G401 (cell line): ENCODE measurements at places on chromosomes 4 and X.
A peak's percentile ranks its signal among the peaks of the same experiment; 100 is the strongest.

GRCh38 chrX:97547877-97548578, 664.3 kb downstream of the RPA4 start:
- DNase-seq: no peak

- DNase-seq: no peak
These were observed 22.2 kb downstream of the ARHGAP10 start for GRCh38 chr4:147754037-147754445.

DNA sequence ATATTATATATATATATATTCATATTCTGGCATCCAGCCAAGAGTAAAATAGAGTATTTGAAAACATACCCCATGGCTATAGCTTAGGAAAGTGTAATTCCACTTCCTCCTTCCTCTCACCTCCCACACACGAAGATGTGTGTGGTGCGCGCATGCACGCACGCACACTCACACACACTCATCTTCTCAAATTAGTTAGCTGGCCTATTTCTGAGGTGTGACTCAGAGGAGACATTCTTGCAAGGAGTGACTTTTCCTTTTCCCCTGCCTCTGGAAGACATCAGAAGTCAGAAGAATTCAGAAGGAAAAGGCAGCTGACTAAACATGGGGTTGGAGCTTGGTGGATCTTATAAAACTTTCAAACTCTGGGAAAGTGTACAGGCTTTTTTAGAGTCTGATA, 8.8 kb downstream of the ENPEP start:
- no peak for DNase-seq

GRCh38 chrX:154785716-154786115, 19.6 kb downstream of the MPP1 start:
- DNase-seq: no peak

DNA sequence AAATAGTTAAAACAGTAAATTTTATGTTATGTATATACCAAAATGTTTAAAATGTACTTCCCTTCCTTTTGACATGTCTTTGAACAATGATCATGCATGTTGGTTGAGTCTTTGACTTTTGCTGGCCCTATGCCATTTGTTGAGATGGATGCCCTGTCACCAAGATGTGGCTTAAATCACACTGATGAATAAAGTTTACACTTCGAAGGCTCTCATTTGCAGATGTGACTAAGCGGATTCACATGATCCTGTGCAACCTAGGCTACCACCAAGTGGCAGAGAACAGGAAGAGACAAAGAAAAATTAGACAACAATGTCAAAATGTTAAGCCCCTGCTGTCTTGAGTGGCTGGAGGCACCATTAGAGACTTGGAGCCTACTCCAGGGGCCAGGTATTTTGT, 139.9 kb downstream of the RAB28 start:
- no peak for DNase-seq

- DNase-seq: no peak
These were observed 91.4 kb downstream of the CLNK start for GRCh38 chr4:10593130-10593529.

GRCh38 chrX:15299941-15300851, 15.2 kb downstream of the ASB11 start:
- DNase-seq: peak; percentile 19

GRCh38 chr4:186500721-186501304, 54.6 kb downstream of the MTNR1A start:
- no peak for DNase-seq

- DNase-seq: no peak
These were observed 19.0 kb downstream of the SMPX start for GRCh38 chrX:21738950-21739287.

- DNase-seq: no peak
These were observed 44.5 kb upstream of the BTC start for GRCh38 chr4:74838746-74839370.

DNA sequence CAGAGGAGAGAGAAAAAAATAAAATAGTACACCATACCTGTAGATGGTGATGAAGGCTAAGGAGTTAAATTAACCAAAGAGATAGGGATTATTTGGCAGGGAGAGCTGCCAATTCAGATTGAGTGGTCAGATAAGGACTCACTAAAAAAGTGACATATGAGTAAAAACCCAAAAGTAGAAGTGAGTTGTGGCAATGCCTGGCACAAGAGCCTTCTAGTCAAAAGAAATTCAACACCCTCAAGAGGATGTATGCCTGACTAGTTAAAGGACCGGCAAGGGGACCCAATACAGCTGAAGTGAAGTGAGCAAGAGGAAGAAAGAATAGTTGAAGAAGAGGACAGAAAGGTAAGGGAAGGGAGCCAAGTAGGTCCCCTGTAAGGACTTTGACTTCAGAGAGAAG, 34.9 kb downstream of the ELF2 start:
- DNase-seq: no peak

- DNase-seq: no peak
These were observed 1071.8 kb downstream of the FAT4 start for GRCh38 chr4:126386512-126386911.

DNA sequence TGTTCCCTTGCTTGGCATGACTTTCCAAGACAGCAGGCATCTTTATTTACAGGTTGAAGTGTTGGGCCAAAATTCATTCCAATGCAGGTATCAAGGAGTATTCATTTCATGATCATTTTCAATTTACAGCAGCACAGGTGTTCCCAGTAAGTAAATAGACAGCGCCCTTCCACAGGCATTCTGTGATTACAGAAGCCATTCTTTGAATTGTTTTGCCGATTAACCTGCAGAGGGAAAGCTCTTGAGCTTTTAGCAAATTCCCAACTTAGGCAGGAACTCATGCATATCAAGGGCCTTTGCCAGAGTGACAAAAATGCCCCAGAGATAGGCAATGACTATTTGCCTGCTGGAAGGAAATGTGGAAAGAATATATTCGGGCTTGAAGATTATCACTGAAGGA, 6.8 kb downstream of the TXK start:
- DNase-seq: no peak

GRCh38 chr4:167032871-167033270, 201.4 kb downstream of the SPOCK3 start:
- DNase-seq: no peak

DNA sequence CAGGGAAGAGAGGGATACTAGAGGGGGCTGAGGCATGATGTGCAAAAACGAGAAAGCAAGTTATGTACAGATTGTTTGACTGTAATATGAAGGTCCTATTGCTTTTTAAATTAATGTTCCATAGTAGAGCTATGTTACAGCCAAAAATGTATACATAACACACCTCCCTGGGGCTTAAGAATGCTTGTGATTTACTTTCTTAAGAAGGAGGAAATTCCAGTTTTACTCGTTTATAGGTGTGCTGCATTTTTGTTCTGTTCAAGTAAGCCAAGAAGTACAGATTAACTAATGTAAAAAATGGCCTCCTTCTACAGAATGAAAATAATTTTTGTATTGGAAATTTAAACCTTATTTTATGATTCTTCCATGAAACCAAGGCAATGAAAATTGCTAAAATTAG, 614.4 kb upstream of the NR3C2 start:
- no peak for DNase-seq

GRCh38 chrX:120452131-120452530, 17.0 kb downstream of the LAMP2 start:
- peak; percentile 62 for DNase-seq

DNA sequence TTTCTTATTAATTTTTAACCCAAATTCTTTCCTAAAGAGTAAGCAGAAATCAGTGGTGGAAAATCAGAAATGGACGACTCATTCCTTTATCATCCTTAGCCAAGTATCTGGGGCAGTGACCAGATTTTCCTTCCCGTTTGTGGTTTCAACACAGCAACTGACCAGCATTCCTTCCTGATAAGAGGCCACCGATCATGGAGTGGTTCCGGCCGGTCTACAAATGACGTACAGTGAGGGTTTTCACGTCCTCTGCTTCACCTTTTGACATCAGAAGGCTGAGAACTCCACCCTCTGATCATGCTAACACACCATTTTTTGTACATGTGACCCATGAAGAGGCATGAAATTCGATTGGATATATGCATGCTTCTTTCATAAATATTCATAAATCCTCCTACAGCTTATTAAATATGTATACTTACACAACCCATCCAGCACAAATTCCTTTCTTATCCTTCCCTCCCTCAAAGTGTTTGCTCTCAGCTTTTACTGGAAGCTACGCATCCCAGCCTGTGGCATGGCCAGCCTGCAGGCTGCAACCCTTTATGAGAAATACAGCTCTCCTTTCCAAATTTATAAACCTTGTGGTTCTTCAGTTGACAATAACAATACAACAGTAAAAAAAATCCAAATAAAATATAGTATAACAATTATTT, 173.0 kb upstream of the CASK start:
- no peak for DNase-seq

- no peak for DNase-seq
These were observed 259.5 kb upstream of the GABRA2 start for GRCh38 chr4:46649390-46649789.

DNA sequence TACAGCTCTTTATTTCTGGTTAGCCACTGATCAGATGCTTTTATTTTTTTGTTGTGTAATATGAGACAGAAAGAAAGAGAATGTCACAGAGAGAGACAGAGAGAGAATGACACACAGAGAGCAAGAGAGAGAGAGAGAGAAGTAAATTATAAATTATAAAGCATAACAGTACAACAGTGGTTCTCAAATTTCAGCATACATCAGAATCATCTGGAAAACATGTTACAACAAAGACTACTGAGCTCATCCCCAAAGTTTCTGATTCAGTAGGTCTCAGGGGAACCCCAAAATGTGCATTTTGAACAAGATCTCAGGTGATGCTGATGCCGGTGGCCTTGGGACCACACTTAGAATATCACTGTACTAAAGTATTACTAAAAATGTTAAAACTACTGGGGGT, 245.8 kb upstream of the DIAPH2 start:
- no peak for DNase-seq

- DNase-seq: peak; percentile 98
These were observed 77.6 kb downstream of the RASL11B start for GRCh38 chr4:52939739-52940138.

GRCh38 chrX:56975611-56976010, 19.7 kb downstream of the SPIN3 start:
- DNase-seq: no peak

DNA sequence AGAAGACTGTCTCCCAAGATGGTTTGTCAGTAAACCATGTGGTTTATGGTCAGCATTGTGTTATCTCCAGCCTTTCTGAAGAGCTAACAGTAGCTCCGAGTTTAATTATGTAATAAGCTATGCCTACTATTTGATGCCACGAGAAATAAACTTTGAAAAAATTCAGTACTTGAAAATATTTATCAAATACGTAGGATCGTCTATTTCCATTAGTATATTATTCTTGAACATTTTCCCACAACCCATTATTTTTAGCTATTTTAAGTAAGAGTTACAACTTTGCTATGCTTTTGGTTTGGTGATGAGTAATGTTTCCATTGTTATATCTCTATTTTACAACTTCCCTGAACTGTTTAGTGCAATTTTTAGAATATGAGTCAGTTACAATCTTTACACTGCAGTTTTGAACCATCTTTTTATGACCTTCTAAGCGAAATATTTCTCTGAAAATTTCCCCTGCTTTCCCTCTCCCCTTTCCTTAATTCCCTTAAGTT, 44.5 kb upstream of the TRIM2 start:
- DNase-seq: no peak

DNA sequence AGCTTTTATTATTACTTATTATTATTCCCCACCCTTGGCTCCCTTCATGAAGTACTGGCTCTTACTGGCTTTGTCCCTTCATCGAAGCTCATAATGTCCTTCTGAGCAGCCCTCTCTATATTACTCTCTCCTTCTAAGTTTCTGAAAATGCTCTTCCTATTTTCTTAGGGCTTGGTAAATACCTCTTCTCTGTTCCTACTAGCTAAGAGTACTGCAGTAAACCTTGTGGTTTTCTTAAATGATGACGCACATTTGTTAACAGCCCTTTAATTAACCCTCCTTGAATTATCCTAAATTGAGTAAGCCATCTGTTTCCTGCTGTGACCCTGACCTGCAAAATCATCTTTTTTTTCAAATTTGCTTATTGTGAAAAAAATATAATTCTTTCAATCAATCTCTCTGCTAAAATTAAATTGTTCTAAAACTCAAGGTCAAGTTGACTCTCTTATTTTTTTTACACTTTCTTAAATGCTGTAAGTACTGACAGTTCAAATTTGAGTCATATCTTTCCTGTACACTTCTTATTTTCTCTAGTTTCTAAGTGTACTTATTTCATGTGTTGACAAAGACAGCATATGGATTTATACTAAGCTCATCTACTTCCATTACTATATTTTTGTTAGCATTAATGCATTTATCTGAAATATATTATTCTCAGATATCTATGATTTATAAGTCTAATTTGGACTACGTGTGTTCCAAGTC, 148.9 kb downstream of the ADAM29 start:
- no peak for DNase-seq

- peak; percentile 59 for DNase-seq
These were observed 6.3 kb upstream of the TRPC5OS start for GRCh38 chrX:111869639-111870034.

- no peak for DNase-seq
These were observed 275.6 kb downstream of the SMARCA1 start for GRCh38 chrX:129247642-129248041.

DNA sequence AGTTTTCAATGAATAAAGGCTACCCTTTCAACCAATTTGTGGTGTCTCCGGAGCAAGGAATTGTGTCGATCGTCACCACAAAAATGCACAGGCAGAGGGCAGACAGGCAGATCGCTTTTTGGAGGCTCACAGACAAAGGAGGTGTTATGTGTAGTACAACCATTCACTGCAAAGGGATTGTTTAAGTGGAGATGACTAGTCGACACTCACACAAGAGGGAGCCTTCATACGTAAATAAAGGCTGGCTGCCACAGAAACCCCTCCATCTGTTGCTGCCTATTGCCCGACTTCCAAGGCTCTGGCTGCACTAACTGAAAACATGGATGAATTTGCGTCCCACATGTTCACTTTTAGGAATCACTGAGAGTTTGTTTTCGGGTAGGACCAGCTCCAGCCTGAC, 281.1 kb downstream of the NKX6-1 start:
- DNase-seq: peak; percentile 1

DNA sequence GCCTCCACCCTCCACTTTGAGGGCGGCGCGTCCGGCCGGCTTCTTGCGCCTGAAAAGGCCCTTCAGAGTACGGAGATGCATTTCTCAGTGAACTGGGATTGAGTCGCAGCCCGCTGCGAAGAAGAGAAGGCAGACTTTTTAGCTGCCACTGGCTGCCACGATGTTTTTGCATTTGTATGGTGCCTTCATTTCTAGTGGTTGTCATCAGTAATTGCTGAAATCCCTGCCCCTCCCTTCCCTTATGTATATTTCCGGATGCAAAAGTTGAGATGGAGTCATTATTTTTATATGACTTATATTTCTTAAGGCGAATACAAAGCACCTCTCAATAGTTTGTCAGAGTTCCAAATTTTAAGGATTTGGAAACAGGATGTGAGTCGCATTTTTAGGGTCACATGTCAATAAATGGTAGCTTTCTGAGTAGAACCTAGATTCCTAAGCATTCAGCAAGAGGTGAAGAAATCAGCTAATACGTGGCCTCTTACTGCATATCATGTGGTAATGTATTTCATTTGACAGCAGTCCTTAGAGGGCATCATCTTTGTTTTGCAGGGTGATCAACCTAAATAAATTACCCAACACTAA, 658 bp downstream of the ATP6AP2 start:
- DNase-seq: no peak
